ENCODE measurements at places on chromosomes 2 and 18. TPM values are rescaled to one million over a fixed set of nuclear protein-coding genes. Genes with fewer than 3 reads are reported as not detected.

The OSR1 gene
- total RNA-seq = not detected

The KCNS3 gene
- total RNA-seq = not detected

DNA sequence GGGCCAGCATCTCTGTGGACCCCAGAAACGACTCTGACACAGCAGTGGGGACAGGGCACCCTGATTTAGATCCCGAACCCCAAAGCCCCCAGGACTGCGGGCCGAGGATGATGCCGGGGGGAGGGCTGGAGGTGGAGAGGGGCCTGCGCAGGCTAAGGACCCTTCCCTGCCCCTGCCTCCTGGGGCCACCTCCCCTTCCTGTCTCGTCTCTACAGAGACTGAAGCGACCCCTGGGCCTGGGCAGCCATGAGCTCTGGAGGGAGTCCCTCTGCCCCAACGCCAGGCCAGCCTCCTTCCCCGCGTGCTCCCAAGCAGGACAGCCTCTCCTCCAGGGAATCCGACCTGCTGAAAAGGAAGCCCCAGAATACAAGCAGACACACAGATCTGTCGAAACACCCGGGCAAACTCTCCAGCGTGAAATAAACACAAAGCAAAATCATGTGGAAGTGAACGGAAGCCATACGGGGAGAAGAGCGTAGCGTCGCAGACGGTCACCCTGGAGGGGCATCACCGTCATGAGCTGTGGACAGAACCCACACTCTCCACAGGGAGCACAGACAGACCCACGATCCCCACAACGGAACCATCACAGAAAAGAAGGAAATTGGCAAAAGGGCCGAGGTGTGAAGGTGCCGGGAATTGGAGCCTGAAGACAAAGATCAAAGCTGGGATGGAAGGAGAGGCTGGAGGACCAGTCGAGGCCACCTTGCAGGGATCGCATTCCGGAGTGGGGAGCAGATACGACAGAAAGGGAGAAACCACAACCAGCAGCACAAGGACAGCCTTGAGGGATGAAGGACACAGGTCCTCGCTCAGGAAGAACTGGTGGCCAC lies 51.0 kb upstream of the CTDP1 start:
- H3K36me3 ChIP-seq = no peaks in the 10 kb centered on the region
- no peak overlapping the region for H3K27ac ChIP-seq
- H3K4me1 ChIP-seq = no peaks in the 10 kb centered on the region
- H3K4me3 ChIP-seq = no peak overlapping the region

DNA sequence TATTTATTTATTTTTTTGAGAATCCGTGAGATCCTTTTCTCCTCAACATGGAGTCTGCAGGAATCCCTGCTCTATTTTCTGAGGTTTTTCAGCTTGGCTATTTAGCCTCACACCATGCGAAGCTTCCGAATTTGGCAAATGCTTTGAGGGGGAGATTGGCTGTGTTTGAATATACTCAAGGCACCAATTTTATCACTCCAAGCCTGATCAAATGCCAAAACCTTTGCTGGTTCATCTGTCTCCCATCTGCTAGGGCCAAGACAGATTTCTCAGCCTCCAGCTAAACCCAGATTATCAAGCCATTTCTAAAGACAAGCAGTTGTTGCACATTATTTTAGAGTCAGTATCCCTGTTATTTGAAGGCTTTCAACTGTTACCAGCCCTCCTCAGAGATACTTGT lies 295.7 kb downstream of the XIRP2 start:
- H3K36me3 ChIP-seq = no peaks in the 10 kb centered on the region
- no peak overlapping the region for H3K27ac ChIP-seq
- H3K4me3 ChIP-seq = no peak overlapping the region
- no peaks in the 10 kb centered on the region for H3K4me1 ChIP-seq
- DNase-seq = no peak

Data from CD8-positive, alpha-beta memory T cell (primary cell).